Fibroblast of villous mesenchyme (primary cell): ENCODE measurements at places on chromosomes 2 and 18. TPM values are rescaled to one million over a fixed set of nuclear protein-coding genes. Genes with fewer than 3 reads are reported as not detected.

CFAP65 gene
- total RNA-seq, result not detected in 2 replicates

PTPRN gene
- total RNA-seq, result 0.86 and 0.97 TPM in 2 replicates

HOXD4 gene
- total RNA-seq, result 5.5 and 7.8 TPM in 2 replicates

IGFBP5 gene
- 644 and 754 TPM in 2 replicates for total RNA-seq

KDM3A gene
- 15.1 and 17.4 TPM in 2 replicates for total RNA-seq

ZNF512 gene
- 23.2 and 33.2 TPM in 2 replicates for total RNA-seq

SLC39A10 gene
- 36.1 and 73.8 TPM in 2 replicates for total RNA-seq

TNS1 gene
- total RNA-seq, result 127 and 147 TPM in 2 replicates

DUSP2 gene
- total RNA-seq, result 0.86 and 2.3 TPM in 2 replicates

PDCD1 gene
- not detected in 2 replicates for total RNA-seq

CROCC2 gene
- not detected in 2 replicates for total RNA-seq

ESPNL gene
- total RNA-seq, result 1.3 and 4.2 TPM in 2 replicates
